ENCODE measurements at places on chromosomes 5 and 9.

- DNase-seq = no peak
These were observed 94.5 kb downstream of the LMX1B start for GRCh38 chr9:126708178-126708577.

DNA sequence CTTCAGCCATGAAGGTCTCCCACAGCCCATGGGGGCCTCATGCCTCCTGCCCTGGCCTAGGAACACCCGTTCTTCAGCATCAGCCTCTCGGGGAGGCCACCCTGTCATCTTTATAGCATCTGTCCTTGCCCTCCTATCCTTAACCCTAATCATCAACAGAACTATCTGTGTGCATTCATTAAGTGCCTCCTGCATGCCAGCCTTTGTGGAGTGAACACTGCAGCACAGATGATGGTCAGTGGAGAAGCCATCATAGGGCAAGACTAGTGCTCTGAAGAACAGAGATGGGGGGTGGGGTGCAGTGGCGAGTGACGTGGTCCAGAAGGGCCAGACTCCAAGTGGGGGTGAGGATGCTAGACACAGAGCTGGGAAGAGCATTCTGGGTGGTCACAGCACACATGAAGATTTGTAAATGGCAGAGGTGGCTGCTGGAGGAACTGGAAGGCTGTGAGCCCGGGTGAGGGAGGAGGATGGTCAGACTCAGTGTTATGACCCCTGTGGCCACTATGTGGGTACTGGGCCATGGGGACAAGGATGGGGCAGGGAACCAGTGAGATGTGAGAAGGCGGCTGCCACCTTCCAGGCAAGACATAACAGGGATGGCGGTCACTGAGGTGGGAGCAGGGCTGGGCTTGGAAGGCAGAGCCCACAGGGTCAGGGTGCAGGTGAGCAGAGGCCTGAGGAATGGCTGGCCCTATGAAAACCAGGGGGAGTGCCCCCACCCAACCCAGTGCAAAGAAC lies 3.6 kb upstream of the CARD19 start:
- no peak for DNase-seq

- no peak for DNase-seq
These were observed 283.9 kb downstream of the AOPEP start for GRCh38 chr9:95010431-95010838.

DNA sequence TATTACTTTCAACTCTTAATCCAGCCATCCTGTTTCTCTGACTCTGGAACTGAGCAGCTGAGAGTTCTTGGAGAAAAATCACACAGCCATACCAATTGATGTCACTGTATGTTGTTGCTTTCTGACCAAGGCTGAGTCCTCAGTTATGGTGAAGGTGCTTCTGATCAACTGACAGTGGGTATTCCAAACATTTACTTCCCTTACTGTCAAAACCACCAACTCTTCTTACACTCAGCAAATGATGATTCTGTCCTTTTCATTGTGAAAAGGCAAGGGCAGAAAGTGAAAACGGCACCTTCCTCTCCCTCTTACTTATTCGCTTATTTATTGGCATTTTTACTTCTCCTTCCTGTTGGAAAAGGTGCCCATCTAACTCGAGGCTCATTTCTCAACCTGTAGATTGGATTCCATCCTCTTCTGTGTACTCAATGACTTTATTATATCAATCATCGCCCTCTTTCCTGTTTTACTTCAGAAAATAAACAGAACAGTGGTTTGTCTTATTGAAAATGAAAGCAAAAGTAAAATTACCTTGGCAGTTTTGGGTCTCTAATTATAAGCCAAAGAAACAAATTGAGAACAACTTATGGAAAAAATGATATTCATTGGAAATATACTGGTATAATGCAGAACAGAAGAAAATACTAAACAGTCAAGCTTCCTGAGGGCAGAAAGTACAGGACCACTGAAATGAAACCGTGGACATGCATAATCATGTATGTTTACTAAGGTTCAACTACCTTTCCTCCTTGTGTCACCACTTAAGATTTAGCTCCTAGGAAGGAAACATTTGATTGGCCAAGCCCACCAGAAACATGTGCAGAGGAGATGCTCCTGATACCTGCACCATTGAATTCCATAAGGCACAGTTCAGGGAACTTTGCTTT lies 104.5 kb upstream of the CHD1 start:
- DNase-seq = no peak

DNA sequence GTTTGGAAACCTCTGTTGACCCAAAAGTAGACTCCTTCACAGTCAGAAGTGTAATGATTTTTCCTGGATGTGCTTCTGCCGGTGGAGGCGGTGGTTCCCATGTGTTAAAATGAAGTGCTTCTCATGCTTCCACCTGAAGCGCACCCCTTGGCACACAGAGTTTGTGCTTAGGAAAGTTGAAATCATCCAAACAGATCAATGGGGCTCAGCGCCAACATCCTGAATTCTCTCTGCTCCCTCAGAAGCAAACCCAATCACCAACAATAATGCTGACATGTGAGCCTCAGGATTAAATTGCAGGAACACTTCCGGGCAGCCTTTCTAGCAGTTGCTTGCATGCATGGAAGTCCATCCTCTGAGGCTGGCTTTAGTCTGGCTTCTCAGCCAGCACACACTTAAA lies 71.0 kb downstream of the MED10 start:
- no peak for DNase-seq

- no peak for DNase-seq
These were observed 63.4 kb upstream of the WWC1 start for GRCh38 chr5:168227973-168228615.

DNA sequence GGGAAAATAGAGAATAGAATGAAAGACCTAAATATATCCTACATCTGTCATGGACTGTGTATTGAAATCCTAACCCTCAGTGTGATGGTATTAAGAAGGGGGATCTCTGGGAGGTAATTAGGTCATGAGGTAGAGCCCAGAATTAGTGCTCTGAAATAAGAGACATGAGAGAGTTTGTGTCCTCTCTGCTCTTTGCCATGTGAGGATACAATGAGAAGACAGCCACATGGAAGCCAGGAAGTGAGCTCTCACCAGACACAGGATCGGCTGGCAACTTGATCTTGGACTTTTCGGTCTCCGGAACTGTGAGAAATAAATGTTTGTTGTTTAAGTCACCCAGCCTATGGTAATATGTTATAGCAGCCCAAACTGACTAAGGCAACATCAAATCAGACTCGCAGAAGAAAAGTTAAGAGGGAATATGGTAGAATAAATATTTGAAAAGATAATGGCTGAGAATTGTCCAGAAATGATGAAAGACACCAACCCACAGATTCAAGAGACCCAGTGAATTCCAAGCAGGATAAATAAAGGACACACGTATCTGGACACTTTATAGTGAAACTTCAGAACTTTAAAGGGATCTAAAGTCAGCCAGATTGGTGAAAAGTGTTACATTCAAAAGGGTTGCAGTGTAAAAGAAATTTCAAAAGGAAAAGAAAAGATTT lies 12.7 kb upstream of the SLC36A1 start:
- no peak for DNase-seq

GRCh38 chr5:53399926-53400697 lies 80.3 kb upstream of the FST start:
- no peak for DNase-seq

GRCh38 chr9:86634501-86634900 lies 280.3 kb upstream of the TUT7 start:
- no peak for DNase-seq

DNA sequence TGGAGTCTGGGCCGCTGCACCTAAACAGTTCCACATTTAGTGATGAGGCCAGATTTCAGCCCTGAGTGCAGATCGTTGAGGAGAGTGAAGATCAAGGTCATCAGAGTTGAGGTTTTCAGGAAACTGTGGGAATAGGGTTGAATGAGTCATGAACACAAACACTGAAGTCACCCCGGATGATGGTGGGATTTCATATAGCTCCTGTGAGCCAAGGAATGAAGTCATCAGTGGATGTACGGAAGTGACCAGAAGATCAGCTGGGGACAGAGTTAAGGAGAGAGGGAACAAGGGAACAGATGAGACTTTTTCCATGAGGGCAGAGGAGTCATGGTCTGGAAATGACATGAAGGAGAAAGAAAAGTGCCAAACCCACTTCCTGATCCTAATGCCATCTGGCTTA lies 36.5 kb downstream of the PALM2AKAP2 start:
- no peak for DNase-seq

Measured in stimulated activated CD8-positive, alpha-beta memory T cell treated with anti-CD3 and anti-CD28 coated beads, Interleukin-4, amount 100 ng/mL, for 1 hour (primary cell).